Lower leg skin (tissue), 4 donors: ENCODE measurements at places on chromosomes 2 and 18. TPM values are rescaled to one million over a fixed set of nuclear protein-coding genes. Genes with fewer than 3 reads are reported as not detected.

DNA sequence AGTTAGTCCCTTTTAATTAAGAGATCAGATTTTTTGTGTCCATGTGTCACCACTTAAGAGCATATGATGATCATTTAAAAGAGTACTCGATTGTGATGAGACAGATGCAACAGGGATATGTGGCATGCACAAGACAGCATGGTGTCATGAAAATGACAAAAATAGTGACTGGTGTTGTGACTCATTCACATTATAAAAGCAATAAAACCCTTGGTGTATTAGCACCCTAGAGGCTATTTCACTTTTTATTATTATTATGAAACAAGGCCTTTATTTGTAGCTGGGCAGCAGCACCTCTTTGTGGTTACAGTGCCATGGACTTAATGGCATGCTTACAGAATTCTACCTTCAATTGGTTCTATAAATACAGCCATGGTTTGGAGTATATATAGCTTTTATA, 1296.0 kb upstream of the ZEB2 start:
- no peak for DNase-seq

NOSTRIN gene
- total RNA-seq, result 6.5 TPM

RAB6C gene
- total RNA-seq, result not detected

DNA sequence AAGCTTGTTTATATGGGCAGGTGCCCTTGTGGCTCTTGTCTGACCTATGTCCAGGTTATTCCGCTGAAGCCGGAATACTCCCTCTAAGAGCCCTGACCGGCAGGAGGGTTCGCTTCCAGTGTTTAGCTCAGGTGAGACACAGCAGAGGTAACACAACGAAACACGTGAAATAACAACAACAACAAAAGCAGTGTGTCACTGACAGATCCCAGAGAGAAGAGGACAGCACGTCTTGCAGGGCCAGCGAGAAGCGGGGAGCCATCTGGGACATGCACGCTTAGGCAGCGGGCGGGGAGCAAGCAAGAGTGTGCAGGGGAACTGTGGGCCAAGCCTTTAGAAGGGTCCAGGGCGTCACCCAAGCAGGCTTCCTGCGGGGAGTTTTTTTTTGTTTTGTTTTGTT, 17.1 kb upstream of the ZDBF2 start:
- no peak for DNase-seq

- DNase-seq, result no peak
Observed at GRCh38 chr2:130890941-130891669, 54.4 kb downstream of the ARHGEF4 start.

DNA sequence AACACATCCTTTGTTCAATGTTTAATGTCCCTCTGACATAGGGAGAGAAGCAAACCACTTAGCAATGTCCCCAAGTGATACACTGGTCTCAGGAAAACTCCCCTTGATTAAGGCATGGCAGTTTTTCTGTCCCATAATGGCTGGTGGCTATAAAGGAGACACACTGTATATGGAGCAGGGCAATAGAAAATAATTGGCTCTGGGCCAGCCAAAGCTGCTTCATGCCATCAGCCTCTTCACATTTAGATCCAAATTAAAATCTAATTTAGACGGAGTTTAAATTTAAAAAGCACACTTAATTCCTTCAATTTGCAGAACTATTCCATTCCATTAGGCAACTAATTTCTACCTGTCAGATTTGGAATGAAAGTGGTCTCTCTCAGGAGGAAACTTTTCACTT, 638.1 kb downstream of the DSC3 start:
- no peak for DNase-seq

GRCh38 chr2:30491225-30491624, 44.2 kb downstream of the LCLAT1 start:
- DNase-seq, result no peak

SOS1 gene
- 25.0 TPM for total RNA-seq

GRCh38 chr2:179796213-179797007, 65.0 kb downstream of the ZNF385B start:
- no peak for DNase-seq

MAP3K19 gene
- total RNA-seq, result not detected
